ENCODE measurements at places on chromosomes 12 and 14.

DNA sequence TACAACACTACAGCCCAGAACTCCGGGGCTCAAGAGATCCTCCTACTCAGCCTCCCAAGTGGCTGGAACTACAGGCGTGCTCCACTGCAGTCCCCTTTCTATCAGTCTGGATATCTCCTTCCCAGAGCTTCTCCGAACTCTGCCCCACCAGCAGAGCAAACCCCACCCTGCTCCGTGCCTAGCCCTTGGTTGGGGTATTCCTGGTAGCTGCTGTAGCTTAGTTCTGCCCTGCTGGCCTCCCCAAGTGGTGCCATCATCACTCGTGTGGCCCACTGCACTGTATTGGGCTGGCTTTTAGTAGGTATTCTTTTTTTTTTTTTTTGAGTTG, 9.5 kb downstream of the HSP90AA1 start:
- no peak for DNase-seq

DNA sequence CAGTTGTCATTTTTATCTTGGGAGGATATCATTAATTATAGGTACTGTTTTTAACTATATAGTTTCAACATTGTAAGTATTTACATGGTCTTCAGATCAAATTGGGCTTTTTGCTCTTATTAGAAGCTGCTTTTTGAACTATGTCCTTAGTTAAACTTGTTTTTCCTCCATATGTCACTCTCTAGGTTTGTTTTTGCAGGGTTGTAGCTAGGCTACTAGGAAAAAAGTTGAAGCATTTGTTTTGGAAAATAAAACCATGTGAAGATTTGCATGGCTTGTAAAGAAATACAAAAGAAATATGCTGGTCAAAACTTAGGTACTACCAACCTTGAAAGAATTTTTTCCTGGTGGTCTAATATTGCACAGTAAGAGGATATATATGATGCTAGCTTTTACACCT, 3.4 kb downstream of the ARID2 start:
- DNase-seq = no peak

DNA sequence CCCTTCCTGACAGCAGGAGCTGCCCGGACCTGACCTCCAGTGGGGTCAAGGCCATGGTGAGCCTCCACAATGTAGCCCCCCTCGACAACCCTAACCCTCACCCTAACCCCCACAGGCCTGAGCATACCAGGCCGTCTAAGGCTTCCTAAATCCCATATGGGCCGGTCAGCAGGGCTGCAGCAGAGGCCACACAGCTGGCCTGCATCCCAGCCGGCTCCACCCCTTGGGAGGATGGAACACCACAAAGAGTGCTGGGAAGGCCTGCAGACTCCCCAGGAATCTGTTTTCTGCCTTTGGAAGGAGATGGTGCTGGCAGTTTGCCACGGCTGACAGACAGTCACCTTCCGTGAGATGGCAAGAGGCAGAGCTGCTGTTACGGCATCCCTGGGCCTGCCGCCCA, 2.8 kb downstream of the TMEM179 start:
- peak; percentile 88 for DNase-seq

- no peak for DNase-seq
Observed at GRCh38 chr14:93132472-93133065, 16.8 kb upstream of the ITPK1 start.

GRCh38 chr12:114657597-114657920, 26.4 kb downstream of the TBX3 start:
- DNase-seq = no peak

GRCh38 chr14:93219103-93219726, 12.2 kb downstream of the UBR7 start:
- DNase-seq = peak; percentile 41

DNA sequence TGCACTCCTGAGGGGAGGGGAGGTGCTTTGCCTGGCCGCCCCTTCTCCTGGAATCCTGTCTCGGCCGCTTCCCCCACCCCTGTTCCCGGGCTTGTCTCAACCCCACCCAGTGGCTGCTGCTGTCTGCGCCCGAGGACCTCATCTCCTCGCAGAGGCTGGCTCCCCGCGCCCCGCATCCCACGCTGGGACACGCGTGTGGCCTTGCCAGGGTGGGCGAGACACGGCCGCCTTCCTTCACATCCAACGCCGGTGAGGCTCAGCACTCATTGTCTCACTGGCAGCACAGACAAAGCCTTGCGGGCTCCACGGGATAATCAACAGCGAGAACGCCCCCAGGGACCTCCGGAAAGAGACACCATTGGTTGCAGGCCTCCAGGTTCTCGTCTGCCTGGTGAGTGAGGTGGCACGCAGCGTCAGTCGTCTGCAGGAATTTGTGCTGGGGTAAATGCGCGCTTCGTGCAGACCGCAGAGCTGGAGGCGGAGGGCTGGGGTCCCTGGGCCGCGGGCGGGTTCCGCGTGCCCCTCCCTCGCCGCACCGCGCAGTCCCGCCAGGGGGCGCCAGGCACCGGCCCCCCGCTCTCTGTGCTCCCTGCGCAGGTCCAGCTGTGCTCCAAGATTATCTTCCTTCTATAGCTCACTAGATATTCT, 26.8 kb downstream of the CCDC177 start:
- no peak for DNase-seq

Measured in NCI-H345 (cell line).